Endothelial cell (in vitro differentiated cells): ENCODE measurements at places on chromosomes 4 and X. TPM values are rescaled to one million over a fixed set of nuclear protein-coding genes. Genes with fewer than 3 reads are reported as not detected.

PAGE4 gene
- total RNA-seq: not detected

DNA sequence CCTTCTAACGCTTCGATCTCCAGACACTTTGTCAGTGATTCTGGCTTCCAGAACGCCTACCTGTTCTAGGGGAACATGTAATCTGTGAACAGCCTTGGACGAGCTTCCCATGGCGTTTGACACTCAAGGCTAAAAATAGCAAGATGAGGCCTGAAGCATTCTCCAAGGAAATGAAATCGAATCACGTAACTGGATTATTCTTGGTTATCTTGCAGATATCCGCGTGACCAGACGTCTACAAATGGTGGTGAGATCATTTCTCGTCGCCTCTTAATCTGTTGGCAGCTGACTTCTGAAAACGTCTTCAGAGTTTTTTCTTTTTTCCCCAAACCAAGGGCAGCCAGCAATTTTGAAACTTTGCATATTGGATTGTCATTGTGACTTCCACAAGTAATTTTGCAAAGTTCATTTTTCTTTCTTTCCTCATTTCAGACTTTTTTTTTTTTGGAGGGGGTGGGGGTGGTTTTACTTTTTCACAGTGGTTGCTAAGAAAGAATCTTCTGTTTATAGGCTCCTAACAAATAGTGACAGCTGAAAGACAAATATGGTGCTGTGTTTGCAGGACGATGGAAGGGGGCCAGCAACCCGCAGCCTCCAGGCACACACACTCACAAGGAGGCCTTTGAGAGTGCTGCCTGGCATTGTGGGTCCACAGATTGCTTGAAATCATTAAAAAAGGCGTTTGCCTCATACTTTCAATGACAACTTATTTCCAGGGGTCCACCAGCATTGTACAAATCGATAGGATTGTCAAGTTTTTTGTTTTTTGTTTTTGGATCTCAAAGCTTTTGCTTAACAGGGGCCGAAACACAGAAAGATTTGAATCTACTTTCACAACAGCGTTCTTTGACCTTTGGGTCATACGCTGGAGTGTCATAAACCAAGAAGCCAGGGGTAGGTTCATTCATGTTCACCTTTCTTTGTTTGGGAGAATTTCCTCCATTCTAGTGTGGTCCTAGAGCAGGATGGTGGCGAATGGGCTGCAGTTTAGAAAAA is 32.4 kb upstream of the PDLIM3 start:
- H3K4me3 ChIP-seq: no peak overlapping the region
- no peak overlapping the region for H3K27ac ChIP-seq
- peaks cover 3% of the 10 kb centered on the region for H3K27me3 ChIP-seq
- peaks cover 3% of the 10 kb centered on the region for H3K36me3 ChIP-seq

GRCh38 chr4:15766821-15767220 is 11.3 kb upstream of the CD38 start:
- no peak overlapping the region for H3K27ac ChIP-seq
- peaks cover 13% of the 10 kb centered on the region for H3K4me1 ChIP-seq
- no peak for DNase-seq
- peaks cover 2% of the 10 kb centered on the region for H3K27me3 ChIP-seq
- H3K36me3 ChIP-seq: no peaks in the 10 kb centered on the region

GRCh38 chr4:32140636-32141035 is 1420.5 kb downstream of the PCDH7 start:
- H3K4me1 ChIP-seq: peaks cover 10% of the 10 kb centered on the region
- no peaks in the 10 kb centered on the region for H3K27me3 ChIP-seq

GRCh38 chr4:109375778-109376414 is 57.7 kb upstream of the SEC24B start:
- H3K27ac ChIP-seq: no peak overlapping the region
- DNase-seq: no peak
- no peak overlapping the region for H3K4me3 ChIP-seq
- peaks cover 2% of the 10 kb centered on the region for H3K4me1 ChIP-seq

GRCh38 chr4:151799417-151800012 is 38.7 kb upstream of the GATB start:
- H3K4me1 ChIP-seq: no peaks in the 10 kb centered on the region
- no peak overlapping the region for H3K27ac ChIP-seq
- no peak overlapping the region for H3K4me3 ChIP-seq
- DNase-seq: no peak
- peaks cover 4% of the 10 kb centered on the region for H3K27me3 ChIP-seq

DNA sequence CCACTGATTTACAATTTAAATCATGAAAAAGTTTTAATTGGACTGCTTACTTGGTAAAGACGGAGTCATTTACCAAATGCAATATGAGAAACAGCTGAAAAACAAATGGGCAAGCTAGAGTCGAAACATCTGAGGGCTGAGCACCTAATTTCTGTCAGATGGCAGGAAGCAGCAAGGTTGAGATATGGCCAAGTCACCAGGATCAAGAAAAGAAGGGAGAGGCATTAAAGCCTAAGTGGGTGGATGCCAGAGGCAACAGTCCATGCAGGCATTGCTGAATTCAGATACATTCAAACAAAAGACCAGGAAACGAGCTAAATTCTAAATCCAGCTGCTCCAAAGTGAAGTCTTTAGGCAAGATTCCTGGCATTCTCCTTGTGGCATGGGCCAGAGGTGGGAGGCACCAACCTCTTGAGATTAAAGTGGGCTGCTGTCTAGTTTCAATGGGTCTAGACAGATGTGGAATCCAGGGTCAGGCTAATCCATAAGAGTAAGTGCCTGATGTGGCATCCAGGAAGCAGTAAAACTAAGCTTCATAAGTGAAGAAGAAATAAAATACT is 8.0 kb upstream of the ARSJ start:
- peaks cover 2% of the 10 kb centered on the region for H3K27me3 ChIP-seq
- H3K27ac ChIP-seq: no peak overlapping the region
- H3K4me3 ChIP-seq: no peak overlapping the region
- peaks cover 3% of the 10 kb centered on the region for H3K36me3 ChIP-seq
- no peak for DNase-seq

DNA sequence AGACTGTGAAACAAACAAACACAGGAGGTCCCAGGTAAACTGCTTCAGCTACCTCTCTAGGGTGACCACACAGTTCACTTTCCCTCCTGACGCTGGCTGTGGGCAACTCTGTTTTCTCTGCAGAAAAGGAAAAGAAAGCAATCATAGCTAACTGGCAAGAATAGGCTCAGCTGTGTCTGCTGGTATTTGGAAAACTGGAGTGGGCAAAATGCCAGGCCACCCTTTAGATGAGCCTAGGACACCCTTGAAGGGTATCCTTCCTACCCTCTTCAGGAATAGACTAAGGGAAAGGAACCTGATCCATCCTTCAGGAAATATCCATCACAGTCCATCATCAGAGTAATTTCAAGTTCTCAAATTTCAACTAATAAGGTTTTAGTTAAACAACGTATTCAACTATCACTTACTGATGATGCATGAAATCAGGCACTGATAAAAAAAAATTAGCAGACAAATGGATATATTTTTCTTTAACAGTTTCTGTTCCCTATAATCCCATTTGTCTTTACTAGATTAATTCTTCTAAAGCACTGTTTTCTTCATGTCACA is 60.9 kb downstream of the CAMK2D start:
- H3K27me3 ChIP-seq: no peaks in the 10 kb centered on the region
- H3K4me1 ChIP-seq: no peaks in the 10 kb centered on the region
- H3K27ac ChIP-seq: no peak overlapping the region
- H3K4me3 ChIP-seq: no peak overlapping the region

RAB40AL gene
- total RNA-seq: 0.62 TPM

- H3K4me3 ChIP-seq: no peak overlapping the region
- no peaks in the 10 kb centered on the region for H3K36me3 ChIP-seq
These were observed 101.9 kb downstream of the SORCS2 start for GRCh38 chr4:7294176-7294756.

GRCh38 chr4:70704931-70705182 is 16.5 kb downstream of the UTP3 start:
- H3K27me3 ChIP-seq: peaks cover 10% of the 10 kb centered on the region
- H3K4me1 ChIP-seq: peaks cover 24% of the 10 kb centered on the region
- no peak overlapping the region for H3K4me3 ChIP-seq
- DNase-seq: no peak

- no peak overlapping the region for H3K27ac ChIP-seq
- H3K4me1 ChIP-seq: no peaks in the 10 kb centered on the region
- no peak for DNase-seq
- no peak overlapping the region for H3K4me3 ChIP-seq
- H3K27me3 ChIP-seq: no peaks in the 10 kb centered on the region
These were observed 124.4 kb downstream of the RELL1 start for GRCh38 chr4:37561803-37562207.
